ENCODE measurements at places on chromosomes 5 and 9. TPM values are rescaled to one million over a fixed set of nuclear protein-coding genes. Genes with fewer than 3 reads are reported as not detected.

TCF7 gene
- total RNA-seq: 2.3 TPM

CYFIP2 gene
- total RNA-seq: 439 TPM

C9orf50 gene
- not detected for total RNA-seq

PLAC8L1 gene
- 1.5 TPM for total RNA-seq

IL3 gene
- total RNA-seq: not detected

DND1 gene
- 2.0 TPM for total RNA-seq

ESM1 gene
- not detected for total RNA-seq

TPM2 gene
- total RNA-seq: 29.7 TPM

TAF11L5 gene
- total RNA-seq: not detected

FRMD3 gene
- total RNA-seq: 9.2 TPM

LCN15 gene
- total RNA-seq: 5.5 TPM

CNTNAP3 gene
- 27.7 TPM for total RNA-seq

MYORG gene
- total RNA-seq: 30.1 TPM

F2R gene
- total RNA-seq: 1.5 TPM

FOXD4 gene
- total RNA-seq: 0.68 TPM

LAMC3 gene
- 3.1 TPM for total RNA-seq

HMGCS1 gene
- total RNA-seq: 124 TPM
